Activated CD4-positive, alpha-beta T cell treated with anti-CD3 and anti-CD28 coated beads, Interleukin-2, amount 10 ng/mL, durations not matched to agents 7 days and 5 days (primary cell): ENCODE measurements at places on chromosomes 5 and 9.

DNA sequence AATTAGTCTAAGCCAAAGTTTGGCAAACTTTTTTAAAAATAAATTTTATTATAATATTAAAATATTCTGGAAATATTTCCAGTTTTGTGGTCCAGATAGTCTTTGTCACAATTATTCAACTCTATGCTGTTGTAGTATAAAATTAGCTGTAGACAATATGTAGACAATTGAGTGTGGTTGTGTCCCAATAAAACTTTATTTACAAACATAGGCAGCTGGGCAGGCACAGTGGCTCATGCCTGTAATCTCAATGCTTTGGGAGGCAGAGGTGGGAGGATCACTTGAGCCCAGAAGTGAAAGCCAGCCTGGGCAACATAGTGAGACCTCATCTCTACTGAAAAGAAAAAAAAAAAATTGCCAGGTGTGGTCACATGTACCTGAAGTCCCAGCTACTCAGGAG, 150.5 kb upstream of the EPB41L4A start:
- H3K4me1 ChIP-seq, result no peaks in the 10 kb centered on the region
- H3K27ac ChIP-seq, result no peak overlapping the region
- H3K36me3 ChIP-seq, result no peaks in the 10 kb centered on the region
- H3K4me3 ChIP-seq, result no peak overlapping the region
- H3K27me3 ChIP-seq, result peaks cover 21% of the 10 kb centered on the region
- no peak for DNase-seq

DNA sequence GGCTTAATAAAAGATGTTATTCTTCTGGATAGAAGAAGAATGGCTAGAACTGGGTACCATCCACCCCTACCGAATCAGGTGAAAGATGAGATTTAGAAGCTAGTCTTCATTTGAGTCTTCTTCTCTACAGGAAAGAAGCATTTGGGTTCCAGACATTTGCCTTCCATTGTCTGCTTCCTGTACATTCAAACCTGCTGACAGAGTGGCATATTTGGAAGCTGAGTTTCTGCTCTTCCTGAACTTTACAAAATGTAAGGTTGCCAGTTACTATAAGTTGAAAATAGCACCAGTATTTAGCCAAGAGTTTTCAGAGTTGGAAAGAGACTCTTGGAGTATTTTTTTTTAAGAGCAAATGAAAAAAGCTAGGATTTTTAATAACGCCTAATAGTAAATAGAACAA, 525.4 kb upstream of the TLE4 start:
- no peak for DNase-seq
- H3K27ac ChIP-seq, result no peak overlapping the region
- no peaks in the 10 kb centered on the region for H3K4me1 ChIP-seq
- H3K4me3 ChIP-seq, result no peak overlapping the region

GRCh38 chr5:63811286-63811685, 151.0 kb downstream of the HTR1A start:
- H3K4me1 ChIP-seq, result no peaks in the 10 kb centered on the region
- H3K4me3 ChIP-seq, result no peak overlapping the region
- no peak overlapping the region for H3K27ac ChIP-seq
- H3K36me3 ChIP-seq, result no peaks in the 10 kb centered on the region
- no peak for DNase-seq

GRCh38 chr5:38045446-38045845, 205.6 kb upstream of the GDNF start:
- H3K4me3 ChIP-seq, result no peak overlapping the region
- H3K27me3 ChIP-seq, result peaks cover 5% of the 10 kb centered on the region
- H3K27ac ChIP-seq, result no peak overlapping the region
- H3K4me1 ChIP-seq, result no peaks in the 10 kb centered on the region
- no peak for DNase-seq
- H3K36me3 ChIP-seq, result no peaks in the 10 kb centered on the region

- H3K4me3 ChIP-seq, result no peak overlapping the region
- DNase-seq, result no peak
- no peaks in the 10 kb centered on the region for H3K27me3 ChIP-seq
- H3K4me1 ChIP-seq, result no peaks in the 10 kb centered on the region
These were observed 211.1 kb upstream of the ACTBL2 start for GRCh38 chr5:57693488-57694305.

DNA sequence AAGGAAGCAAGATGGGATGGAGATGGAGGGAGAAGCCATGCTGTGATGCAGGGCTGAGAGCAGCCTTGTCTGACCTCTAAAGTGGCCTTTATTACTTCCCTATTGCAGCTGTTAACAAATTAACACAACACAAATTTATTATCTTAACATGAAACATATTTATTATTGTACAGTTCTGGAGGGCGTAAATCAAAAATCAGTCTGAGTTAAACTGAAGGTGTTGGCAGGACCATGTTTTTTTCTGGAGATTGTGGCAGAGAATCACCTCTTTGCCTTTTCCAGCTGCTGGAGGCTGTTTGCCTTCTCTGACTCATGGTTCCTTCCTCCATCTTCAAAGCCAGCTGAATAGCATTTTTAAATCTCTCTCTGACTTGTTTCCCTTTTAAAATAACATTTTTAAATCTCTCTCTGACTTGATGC, 7.2 kb upstream of the MCC start:
- peaks cover 75% of the 10 kb centered on the region for H3K27me3 ChIP-seq
- peaks cover 10% of the 10 kb centered on the region for H3K36me3 ChIP-seq
- no peaks in the 10 kb centered on the region for H3K4me1 ChIP-seq

GRCh38 chr5:113202746-113203716, 226.4 kb downstream of the DCP2 start:
- no peaks in the 10 kb centered on the region for H3K36me3 ChIP-seq
- no peak for DNase-seq
- H3K4me3 ChIP-seq, result no peak overlapping the region
- no peak overlapping the region for H3K27ac ChIP-seq
- H3K4me1 ChIP-seq, result no peaks in the 10 kb centered on the region
- H3K27me3 ChIP-seq, result no peaks in the 10 kb centered on the region

- H3K36me3 ChIP-seq, result peaks cover 66% of the 10 kb centered on the region
- peak overlapping the region; percentile 83 for H3K27ac ChIP-seq
- H3K4me3 ChIP-seq, result peak overlapping the region; percentile 9
- H3K4me1 ChIP-seq, result peaks cover 17% of the 10 kb centered on the region
- peak; percentile 64 for DNase-seq
- H3K27me3 ChIP-seq, result no peaks in the 10 kb centered on the region
These were observed 32.8 kb downstream of the ARPC5L start for GRCh38 chr9:124894741-124895170.

- H3K36me3 ChIP-seq, result no peaks in the 10 kb centered on the region
- H3K27ac ChIP-seq, result no peak overlapping the region
- H3K4me3 ChIP-seq, result no peak overlapping the region
These were observed 880.9 kb upstream of the SEMA6A start for GRCh38 chr5:117455236-117456233.

DNA sequence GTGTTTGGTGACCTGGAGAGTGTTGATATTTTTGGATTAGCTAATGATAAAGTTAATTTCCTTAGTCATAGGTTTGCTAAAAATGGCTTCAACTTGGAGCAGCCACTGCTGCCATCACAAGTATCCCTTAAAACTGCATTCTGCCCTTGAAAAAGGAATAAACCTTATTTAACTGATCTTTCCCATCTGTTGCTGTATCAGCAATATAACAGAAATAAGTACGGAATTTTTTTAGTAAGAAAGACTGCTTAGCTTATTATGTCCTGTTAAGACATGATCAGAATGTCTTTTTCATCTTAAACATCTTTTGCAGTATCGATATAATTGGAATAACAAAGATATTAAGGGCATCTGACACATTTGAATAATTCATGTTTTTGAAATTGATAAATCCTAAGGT, 75.7 kb downstream of the LNPEP start:
- no peak overlapping the region for H3K4me3 ChIP-seq
- DNase-seq, result no peak
- peaks cover 13% of the 10 kb centered on the region for H3K4me1 ChIP-seq
- H3K27me3 ChIP-seq, result no peaks in the 10 kb centered on the region
- H3K27ac ChIP-seq, result no peak overlapping the region

GRCh38 chr5:31771500-31771899, 132.6 kb downstream of the PDZD2 start:
- no peaks in the 10 kb centered on the region for H3K4me1 ChIP-seq
- H3K36me3 ChIP-seq, result no peaks in the 10 kb centered on the region
- H3K27me3 ChIP-seq, result no peaks in the 10 kb centered on the region
- DNase-seq, result no peak
- H3K27ac ChIP-seq, result no peak overlapping the region

GRCh38 chr9:101591787-101592446, 2.9 kb downstream of the PPP3R2 start:
- H3K4me1 ChIP-seq, result peaks cover 2% of the 10 kb centered on the region
- no peak overlapping the region for H3K4me3 ChIP-seq
- no peak for DNase-seq
- H3K27me3 ChIP-seq, result no peaks in the 10 kb centered on the region
- no peaks in the 10 kb centered on the region for H3K36me3 ChIP-seq

- H3K4me1 ChIP-seq, result no peaks in the 10 kb centered on the region
- no peak for DNase-seq
- H3K4me3 ChIP-seq, result no peak overlapping the region
- H3K27ac ChIP-seq, result no peak overlapping the region
These were observed 1.6 kb downstream of the BTNL3 start for GRCh38 chr5:180990086-180990881.

- peak within 1 kb of the TSS; percentile 31 for H3K27ac ChIP-seq
- no peak within 1 kb of the TSS for H3K4me3 ChIP-seq
- DNase-seq, result no peak
- H3K4me1 ChIP-seq, result no peaks in the 10 kb centered on the region
These were observed at the start of gene PCDHAC2 for GRCh38 chr5:140966293-140967225. TSS of gene PCDHAC2 (plus strand) at chr5:140966476. CDS start at chr5:140966767, 291 bp downstream.

- H3K4me3 ChIP-seq, result no peak overlapping the region
- peaks cover 8% of the 10 kb centered on the region for H3K27me3 ChIP-seq
- no peak overlapping the region for H3K27ac ChIP-seq
- no peaks in the 10 kb centered on the region for H3K4me1 ChIP-seq
These were observed 36.0 kb downstream of the PRDM6 start for GRCh38 chr5:123124859-123125595.

DNA sequence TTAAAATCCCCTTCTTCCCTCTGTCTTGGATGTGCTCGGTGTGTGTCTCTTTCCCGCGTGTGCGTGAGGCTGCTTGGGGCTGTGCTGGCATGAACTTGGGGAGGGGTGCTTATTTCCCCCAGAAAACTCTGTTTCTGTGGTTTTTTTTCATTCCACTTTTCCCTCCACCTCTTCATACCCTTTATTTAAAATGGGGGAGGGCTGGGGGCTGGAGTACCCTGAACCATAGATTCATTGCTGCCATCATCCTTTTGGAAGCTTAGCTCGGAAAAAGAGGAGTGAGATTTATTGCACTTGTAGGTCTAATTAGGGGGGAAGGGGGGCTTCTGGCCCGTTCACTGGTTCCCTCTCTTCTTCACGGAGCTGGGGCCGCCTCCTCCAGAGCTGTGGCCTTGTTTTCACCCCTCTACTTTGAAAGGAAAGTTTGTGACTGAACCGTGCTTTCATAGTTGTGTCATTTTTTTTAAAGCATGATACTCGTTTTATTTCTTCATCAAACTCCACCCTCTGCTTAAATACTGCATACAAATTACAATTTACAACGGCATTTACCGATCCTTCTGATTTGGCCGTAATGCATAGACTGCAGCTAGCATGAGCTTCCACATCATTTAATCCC, 2.9 kb downstream of the NR2F1 start:
- H3K4me3 ChIP-seq, result peak overlapping the region; percentile 40
- DNase-seq, result no peak
- H3K4me1 ChIP-seq, result peaks cover 22% of the 10 kb centered on the region
- H3K36me3 ChIP-seq, result peaks cover 7% of the 10 kb centered on the region
- no peak overlapping the region for H3K27ac ChIP-seq
- peaks cover 51% of the 10 kb centered on the region for H3K27me3 ChIP-seq

DNA sequence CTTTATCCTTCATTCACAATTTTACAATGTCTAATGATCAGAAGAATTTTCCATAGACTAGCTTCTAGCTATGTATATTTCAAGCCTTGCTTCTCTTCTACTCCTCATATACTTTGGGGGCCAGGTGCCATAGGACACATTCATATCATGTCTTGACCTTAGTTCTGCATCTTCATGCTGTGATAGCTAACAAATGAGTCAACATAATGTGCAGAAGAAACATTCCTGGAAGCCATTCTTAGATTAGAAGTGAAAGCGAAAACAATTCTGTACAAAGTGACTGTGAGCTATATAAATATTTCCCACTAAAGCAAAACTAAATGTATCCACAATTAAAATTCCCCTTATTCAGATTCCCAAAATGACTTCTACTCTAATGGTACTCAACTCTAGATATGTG, 320.2 kb upstream of the NREP start:
- H3K27me3 ChIP-seq, result peaks cover 4% of the 10 kb centered on the region
- H3K4me1 ChIP-seq, result peaks cover 10% of the 10 kb centered on the region
- H3K4me3 ChIP-seq, result no peak overlapping the region
- no peak overlapping the region for H3K27ac ChIP-seq
- no peak for DNase-seq

DNA sequence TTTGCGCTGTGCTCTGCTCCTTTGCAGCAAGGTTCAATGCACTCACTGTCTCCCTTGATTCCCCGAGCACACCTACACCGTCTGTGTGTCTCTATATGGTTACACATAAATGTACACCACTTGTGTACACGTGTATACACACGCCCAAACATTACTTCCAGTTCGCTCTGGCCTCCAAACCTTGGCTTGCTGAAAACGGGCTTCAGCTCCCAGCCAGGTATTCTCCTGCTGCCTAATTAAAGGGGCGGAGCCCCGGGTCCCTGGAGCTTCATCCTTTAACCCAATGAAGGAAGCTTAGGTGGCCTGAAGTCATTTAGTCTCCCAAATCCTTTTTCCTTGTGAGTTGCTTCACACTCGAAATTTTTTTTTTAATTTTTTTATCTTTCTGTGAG, 4.6 kb downstream of the ISL1 start:
- no peak for DNase-seq
- peaks cover 3% of the 10 kb centered on the region for H3K4me1 ChIP-seq
- H3K36me3 ChIP-seq, result no peaks in the 10 kb centered on the region
- H3K4me3 ChIP-seq, result no peak overlapping the region
- H3K27me3 ChIP-seq, result peaks cover 81% of the 10 kb centered on the region
- H3K27ac ChIP-seq, result no peak overlapping the region

GRCh38 chr5:139799359-139799758, 3.8 kb downstream of the PSD2 start:
- H3K27ac ChIP-seq, result no peak overlapping the region
- no peak for DNase-seq
- H3K4me3 ChIP-seq, result no peak overlapping the region
- H3K36me3 ChIP-seq, result no peaks in the 10 kb centered on the region

- H3K27me3 ChIP-seq, result no peaks in the 10 kb centered on the region
- no peak for DNase-seq
- H3K4me3 ChIP-seq, result no peak overlapping the region
- H3K36me3 ChIP-seq, result no peaks in the 10 kb centered on the region
These were observed 18.8 kb downstream of the HAPLN1 start for GRCh38 chr5:83701886-83702285.

DNA sequence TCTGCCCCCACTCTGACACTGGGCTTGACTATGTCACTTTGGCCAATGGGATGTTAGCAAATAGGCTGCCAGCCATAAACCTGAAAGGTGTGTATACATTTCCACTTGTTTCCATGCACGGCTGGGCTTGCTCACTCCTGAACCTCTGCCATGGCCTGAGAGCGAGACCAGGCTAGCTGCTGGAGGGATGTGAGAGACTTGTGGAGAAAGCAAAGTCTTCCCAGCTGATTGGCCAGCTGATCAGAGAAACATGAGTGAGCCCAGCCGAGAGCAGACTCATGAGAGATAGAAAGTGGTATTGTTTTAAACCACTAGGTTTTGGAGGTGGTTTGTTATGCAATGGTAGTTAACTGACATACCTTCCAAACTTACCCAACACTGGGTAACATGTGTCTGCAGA, 13.9 kb downstream of the FAM193B start:
- peaks cover 11% of the 10 kb centered on the region for H3K36me3 ChIP-seq
- no peak overlapping the region for H3K4me3 ChIP-seq
- no peak overlapping the region for H3K27ac ChIP-seq
- DNase-seq, result no peak
- H3K27me3 ChIP-seq, result no peaks in the 10 kb centered on the region

GRCh38 chr5:78542321-78542840, 106.2 kb downstream of the LHFPL2 start:
- DNase-seq, result no peak
- H3K4me3 ChIP-seq, result no peak overlapping the region
- H3K4me1 ChIP-seq, result no peaks in the 10 kb centered on the region
